ENCODE measurements at places on chromosomes 6 and 20. TPM values are rescaled to one million over a fixed set of nuclear protein-coding genes. Genes with fewer than 3 reads are reported as not detected.

Gene RTEL1
- 12.5 TPM for total RNA-seq

Gene PDE10A
- total RNA-seq = 3.1 TPM

DNA sequence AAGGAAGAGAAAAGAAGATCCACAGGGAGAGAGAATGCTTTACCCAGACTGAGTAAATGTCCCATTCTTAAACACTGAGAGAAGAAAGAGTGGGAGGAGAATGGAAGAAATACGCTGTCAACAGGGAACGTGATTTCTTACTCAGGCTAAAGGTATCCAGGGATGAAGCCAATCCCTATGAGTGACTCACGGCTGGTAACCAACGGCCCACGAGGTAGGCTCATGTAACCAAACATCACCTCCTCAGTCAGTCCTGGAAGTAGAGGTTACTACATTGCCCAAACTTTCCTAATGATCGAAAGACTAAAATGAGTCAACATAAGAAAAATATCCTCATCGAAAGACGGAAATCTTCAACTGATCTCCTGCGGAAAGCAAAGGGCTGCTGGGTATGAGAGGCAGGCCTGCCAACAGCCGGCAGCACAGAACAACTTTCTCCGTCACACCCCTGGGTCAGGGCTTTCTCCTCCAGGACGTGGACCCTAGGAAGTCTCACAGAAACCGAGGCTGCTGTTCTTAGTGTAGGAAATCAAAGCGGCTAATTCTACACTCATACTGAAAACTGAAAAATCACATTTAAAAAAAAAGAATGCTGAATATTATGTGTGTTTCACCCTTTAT, 292.6 kb downstream of the GMDS start:
- no peak for DNase-seq

Gene OTOR
- total RNA-seq = not detected

Gene MMUT
- 22.1 TPM for total RNA-seq

GRCh38 chr20:41224281-41224680, 86.9 kb downstream of the PLCG1 start:
- no peak for DNase-seq

- no peak for DNase-seq
Measured at GRCh38 chr20:61347443-61347842, 95.4 kb downstream of the CDH4 start.

- no peak for DNase-seq
Measured at GRCh38 chr6:136012943-136013342, 161.4 kb downstream of the PDE7B start.

GRCh38 chr20:23156170-23156841, 70.2 kb upstream of the CD93 start:
- DNase-seq = no peak

- no peak for DNase-seq
Measured at GRCh38 chr6:130831607-130832006, 4.4 kb downstream of the SMLR1 start.

Gene CYP39A1
- 0.90 TPM for total RNA-seq

Gene ZSCAN16
- 2.0 TPM for total RNA-seq

- no peak for DNase-seq
Measured at GRCh38 chr6:34919651-34920050, 30.6 kb downstream of the ANKS1A start.
